Stimulated activated CD8-positive, alpha-beta memory T cell treated with anti-CD3 and anti-CD28 coated beads, Interleukin-4, amount 100 ng/mL, for 48 hours (primary cell): ENCODE measurements at places on chromosomes 16 and 17.

DNA sequence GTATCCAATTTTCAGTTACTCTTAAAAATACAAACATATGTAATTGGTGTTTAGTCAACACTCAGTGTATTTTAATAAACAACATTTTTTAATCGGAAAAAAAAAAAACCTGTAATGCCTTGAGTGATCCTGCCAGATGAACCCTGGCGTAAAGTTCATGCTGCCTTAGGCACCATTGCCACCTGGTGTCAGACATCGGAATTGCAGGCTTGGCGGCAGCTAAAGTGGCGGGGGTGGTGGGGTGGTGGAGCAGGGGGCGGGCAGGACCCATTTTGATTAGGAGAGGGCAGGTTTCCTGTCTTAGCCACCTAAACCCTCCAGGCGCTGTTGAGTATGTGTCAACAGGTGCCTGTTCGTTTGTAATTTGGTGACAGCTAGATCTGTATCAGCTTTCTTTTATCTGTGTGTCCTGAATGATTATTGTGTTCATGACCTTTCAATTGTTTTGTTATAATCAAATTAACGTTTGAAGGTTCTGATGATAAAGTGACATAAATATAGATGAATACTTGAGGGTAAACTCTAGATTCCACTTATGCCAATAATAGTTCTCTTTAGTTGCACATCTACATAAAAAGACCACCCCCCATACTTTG lies 588.7 kb downstream of the CDH13 start:
- peak; percentile 84 for DNase-seq

DNA sequence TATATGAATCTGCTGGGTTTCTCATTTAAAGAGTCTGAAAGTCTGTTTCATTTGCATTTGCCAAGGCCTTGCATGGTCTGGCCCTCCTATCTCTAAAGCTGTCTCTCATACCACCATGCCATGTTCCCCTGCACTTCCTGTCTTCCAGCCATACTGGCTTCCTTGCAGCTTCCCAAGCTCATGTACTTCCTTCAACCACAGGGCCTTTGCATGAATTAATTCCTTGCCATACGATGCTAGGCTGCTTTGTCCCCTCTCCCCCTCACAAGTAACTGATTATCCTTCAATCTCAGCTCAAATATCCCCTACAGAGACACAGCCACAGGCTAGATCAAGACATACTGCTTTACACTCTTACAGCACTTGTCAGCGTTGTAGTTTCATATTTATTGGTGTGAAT lies 5.8 kb downstream of the CRYM start:
- DNase-seq, result no peak

DNA sequence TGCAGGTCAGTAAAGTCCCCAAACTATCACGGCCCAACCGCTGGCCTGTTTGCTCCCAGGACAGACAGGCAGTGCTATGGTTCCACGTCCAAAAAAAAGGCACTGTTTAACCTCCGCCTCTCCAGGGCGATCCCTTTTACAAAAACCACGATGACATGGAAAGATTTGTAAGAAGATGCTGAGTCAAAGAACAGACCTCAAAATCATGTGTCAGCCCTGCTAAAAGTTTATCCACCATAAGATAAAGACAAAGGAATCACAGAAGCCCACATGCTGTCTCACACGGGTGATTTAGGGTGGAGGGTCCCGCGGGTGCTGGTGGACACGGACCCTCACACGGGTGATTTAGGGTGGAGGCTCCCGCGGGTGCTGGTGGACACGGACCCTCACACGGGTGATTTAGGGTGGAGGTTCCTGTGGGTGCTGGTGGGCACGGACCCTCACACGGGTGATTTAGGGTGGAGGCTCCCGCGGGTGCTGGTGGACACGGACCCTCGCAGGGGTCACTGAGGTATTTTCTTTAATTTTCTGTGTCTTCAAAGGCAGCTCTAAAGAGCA lies 117.2 kb upstream of the METRNL start:
- no peak for DNase-seq

- no peak for DNase-seq
Observed at GRCh38 chr17:7881276-7882054, 7.1 kb upstream of the CHD3 start.

DNA sequence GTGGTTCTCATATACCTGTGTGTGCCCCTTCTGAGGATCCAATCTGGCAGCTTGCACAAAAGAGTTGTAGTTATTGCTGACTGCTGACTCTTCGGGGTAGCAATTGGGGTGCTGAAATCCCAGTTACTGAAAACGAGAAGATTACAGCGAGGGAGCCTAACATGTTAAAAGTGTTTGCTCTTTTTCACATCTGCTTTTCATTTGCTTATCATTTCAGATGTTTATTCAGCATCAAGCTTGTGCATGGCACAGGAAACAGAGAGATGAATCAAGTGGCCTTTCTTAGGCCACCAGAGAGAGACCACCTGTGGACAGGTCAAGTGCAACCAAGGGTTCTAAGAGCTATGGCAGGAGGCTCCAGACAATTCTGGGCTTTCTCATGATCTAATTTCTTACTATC lies 16.9 kb downstream of the DHRS7B start:
- no peak for DNase-seq

- peak; percentile 52 for DNase-seq
Observed at GRCh38 chr16:23148513-23149266, 562 bp downstream of the USP31 start.

- no peak for DNase-seq
Observed at GRCh38 chr17:1605681-1606351, 22.8 kb downstream of the SLC43A2 start.

GRCh38 chr17:50123649-50124349 lies 6.2 kb downstream of the SAMD14 start:
- no peak for DNase-seq

DNA sequence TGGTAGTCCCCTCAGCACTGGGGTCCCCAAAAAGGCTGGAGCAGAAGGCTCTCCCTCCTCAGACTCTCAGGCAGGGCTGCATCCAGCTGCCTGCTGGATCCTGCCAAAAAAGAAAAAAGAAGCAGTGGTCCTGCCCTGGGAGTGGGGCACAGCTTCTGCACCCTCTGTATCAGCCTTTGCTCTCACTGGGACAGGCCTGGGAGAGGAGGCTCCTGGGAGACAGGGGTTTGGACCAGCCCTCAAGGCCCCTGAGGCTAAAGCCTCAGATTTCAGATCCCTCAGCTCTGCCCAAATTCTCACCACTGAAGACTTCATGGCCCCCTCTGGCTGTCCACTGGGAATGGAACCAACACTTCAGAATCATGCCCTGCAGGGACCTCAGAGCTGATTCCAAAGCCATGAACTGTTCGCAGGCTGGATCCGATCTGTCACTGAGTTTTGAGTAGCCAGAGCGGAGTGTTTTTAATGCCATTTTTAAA lies 96.9 kb downstream of the C16orf78 start:
- peak; percentile 10 for DNase-seq

GRCh38 chr16:8173111-8173644 lies 417.1 kb downstream of the TMEM114 start:
- peak; percentile 62 for DNase-seq

DNA sequence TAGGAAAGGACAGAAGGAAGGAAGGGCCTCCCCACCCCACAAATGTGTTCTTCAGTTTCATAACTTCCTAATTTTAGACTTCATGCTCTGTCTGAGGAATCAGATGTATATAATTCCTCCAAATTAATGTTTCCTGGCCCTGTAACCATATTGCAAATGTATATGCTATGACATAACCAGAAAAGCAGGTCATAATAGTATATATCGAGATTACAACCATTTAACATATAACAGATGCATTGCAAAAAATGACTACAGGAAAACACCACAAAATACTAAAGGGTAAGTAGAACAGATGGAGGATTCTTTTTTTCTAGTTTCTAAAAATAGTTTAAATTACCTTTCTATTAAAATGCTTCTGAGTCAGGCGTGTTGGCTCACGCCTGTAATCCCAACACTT lies 3.1 kb upstream of the EXOC7 start:
- DNase-seq, result no peak

DNA sequence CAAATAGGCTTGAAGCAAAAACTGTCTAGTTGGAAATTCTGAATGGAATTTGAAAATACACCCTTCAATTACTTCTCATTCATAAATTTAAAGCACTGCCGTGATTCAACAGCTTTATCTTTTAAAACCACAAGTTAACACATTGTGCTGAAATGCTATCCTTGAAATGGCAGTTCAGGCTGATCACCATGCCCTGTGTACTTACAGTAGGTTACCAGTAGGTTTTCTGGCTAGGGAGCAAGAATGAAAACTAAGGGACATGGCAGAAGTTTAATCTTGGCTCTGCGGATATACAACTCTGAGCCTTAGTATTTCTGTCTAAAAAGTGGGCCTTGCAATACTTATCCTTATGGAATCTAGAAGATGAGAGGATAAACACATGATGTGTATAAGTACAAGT lies 28.0 kb downstream of the NXPH3 start:
- no peak for DNase-seq

- DNase-seq, result no peak
Observed at GRCh38 chr16:86571530-86571915, 4.9 kb downstream of the FOXC2 start.

DNA sequence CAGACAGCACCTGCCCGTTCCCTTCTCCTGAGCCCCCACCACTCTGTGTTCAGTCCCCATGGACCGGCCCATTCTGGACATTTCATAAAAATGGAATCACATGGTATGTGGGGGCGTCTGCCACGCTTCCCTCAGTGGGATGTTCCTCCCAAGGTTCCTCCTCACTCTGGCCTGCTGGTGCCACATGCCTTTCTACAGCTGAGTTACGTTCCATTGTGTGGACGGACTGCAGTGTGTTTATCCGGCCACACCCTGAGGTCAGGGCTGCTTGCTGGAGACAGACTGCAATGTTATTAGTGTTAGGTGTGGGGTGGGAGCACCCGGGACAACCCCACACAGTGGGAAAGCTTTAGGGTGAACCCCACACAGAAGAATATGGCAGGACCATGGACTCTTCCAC lies 5.9 kb upstream of the AATK start:
- no peak for DNase-seq

- DNase-seq, result no peak
Observed at GRCh38 chr17:1154704-1155103, 25.1 kb downstream of the ABR start.

DNA sequence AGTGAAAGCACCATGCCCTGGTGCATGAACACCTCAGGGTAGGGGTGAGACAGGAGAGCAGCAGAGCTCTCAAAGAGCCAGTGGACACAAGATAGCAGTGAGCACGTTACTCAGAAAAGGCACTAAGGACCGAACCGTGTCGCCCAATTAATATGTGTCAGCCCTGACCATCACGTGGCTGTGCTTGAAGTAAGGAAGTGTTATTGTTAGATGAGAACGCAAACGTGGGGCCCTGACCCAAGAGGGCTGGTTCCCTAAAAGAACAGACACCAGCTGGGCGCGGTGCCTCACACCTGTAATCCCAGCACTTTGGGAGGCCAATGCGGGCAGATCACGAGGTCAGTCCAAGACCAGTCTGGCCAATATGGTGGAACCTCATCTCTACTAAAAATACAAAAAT lies 16.3 kb downstream of the AXIN1 start:
- DNase-seq, result no peak

- peak; percentile 65 for DNase-seq
Observed at GRCh38 chr17:4710693-4711634, 532 bp downstream of the ARRB2 start.

GRCh38 chr16:4510747-4511426 lies 27.7 kb downstream of the CDIP1 start:
- no peak for DNase-seq

DNA sequence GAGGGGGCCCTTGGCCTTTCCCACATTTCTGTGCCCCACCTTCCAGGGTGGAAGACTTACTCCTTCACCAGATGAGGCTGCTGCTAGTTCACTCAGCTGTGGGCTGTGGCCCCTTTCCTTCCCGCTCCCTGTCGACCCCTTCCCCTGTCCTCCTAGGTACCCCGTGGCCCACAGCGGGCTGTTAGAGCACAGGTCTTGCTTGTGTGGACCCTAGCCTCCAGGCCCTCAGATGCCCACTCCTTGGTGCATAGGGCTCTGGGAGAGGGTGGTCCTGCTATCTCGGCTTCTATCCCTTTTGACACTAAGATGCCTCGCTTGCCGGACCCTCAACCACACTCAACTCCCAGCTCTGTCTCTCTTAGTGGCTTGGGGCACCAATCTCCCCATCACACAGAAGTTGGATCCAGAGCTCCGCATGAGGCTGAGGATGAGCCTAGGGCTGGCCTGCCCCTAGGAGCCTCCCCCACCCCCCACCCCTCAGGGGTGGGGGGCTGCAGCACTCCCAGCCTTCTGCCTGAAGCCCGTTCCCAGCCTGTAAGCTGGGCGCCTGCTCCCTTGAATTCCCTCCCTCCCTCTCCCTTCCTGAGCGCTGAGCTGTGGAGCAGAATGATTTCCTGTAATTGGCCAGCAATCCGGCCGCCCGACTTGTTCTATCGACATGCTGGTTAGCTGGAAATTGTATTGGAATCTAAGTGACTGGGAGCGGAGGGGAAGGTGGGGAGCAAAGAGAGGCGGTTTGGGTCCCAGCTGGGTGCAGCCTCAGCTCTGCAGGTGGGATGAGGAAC lies 30.9 kb downstream of the DCAKD start:
- DNase-seq, result no peak

- no peak for DNase-seq
Observed at GRCh38 chr17:65334406-65334805, 197.2 kb downstream of the RGS9 start.

- DNase-seq, result no peak
Observed at GRCh38 chr17:82400206-82400605, 17.9 kb upstream of the HEXD start.

DNA sequence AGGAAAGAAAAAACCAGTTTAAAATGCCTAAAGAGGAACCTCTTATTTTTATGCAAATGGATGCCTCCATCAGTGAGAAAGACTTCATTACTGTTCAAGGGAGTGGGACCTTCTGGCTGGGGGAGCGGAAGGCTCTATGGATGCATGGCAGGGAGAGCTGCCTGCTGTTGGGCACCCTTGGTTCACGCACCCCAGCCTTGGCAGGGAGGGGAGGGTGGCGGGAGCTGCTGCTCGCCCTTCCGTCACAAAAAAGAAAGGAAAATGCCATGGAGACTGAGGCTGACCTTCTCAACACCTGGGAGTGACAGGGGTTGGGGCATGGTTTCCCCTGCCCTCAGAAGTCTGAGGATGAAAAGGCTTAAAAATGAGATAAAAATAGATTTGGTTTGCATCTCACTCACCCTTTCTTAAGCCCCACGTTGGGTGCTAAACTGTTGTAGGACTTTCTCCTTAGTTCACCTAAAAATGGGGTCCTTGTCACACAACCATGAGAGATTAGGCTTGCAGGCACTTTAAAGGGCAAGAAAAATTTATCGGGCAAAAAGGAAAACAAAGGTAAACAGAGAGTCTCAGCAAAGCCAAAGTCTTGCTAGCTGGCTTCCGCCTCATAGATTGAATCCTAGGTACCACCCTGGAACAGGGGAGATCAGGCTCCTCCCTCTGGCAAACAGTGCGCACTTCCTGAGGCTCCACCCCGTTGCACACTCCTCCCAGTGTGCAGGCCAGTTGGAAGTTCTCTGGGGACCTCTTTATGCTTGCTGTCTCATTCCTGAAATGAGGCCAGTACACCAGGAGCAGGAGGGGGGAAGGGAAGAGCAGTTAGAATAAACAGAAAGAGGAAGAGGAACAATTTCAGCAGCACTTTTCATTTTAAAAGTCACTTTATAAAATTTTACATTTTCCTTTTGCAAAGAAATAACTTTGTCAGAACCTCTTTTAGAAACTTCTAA lies 31.6 kb downstream of the PHKB start:
- DNase-seq, result peak; percentile 30

- no peak for DNase-seq
Observed at GRCh38 chr16:14109077-14109775, 38.1 kb downstream of the MRTFB start.
